Stimulated activated CD4-positive, alpha-beta T cell treated with anti-CD3 and anti-CD28 coated beads, Interleukin-15, amount 100 ng/mL, for 1 hour (primary cell): ENCODE measurements at places on chromosomes 11 and 22.

GRCh38 chr22:46958658-46959057, 196.2 kb downstream of the TBC1D22A start:
- no peak for DNase-seq

- DNase-seq, result no peak
These were observed 8.0 kb upstream of the HTATIP2 start for GRCh38 chr11:20355221-20356219.

- no peak for DNase-seq
These were observed 40.5 kb downstream of the OR10A6 start for GRCh38 chr11:7890417-7891172.

DNA sequence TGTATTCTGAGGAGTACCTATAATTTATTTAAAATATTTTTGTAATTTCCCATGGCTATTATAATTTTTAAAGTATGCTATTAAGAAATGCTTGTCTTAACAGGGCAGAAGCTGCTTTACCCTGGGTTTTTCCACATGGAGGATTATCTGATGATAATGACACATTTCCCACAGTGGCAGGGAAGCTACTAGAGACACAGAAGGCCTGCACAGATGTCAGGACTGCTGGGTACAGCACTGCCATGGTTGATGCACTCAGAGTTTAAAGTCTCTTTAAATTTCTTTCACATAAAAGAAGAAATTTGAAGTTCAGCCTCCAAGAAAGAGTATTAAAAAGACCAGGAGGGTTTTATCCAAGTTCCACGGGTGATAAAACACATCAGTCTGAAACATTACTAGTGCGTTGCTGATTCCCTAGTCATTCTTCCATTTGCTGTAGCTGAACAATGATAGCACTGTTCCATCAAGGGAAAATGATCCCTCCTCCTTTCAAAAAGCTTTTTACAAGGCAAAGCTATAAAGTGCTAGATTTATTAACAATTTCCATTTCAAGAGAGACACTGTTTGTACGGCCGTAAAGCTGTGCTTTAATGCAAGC, 363.0 kb downstream of the CNTN5 start:
- no peak for DNase-seq

DNA sequence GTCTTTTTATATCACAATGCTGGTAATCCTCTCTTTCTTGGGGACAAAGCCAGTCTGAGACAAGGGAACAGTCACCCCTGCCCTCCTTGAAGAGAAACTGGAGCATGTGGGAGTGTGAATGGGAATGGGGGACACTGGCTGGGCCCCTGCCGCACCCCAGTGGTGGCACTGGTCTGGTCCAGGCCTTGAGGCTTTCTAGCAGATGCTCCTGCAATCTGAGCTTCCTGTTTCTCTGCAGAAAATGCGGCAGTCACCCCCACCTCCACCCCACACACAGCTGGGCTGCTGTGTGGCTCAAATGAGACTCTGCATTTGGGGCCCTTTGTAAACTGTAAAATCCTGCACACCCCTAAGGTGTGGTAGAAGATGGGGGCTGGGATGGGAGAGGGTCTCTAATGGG, 6.6 kb upstream of the MARK2 start:
- DNase-seq, result no peak
